ENCODE measurements at places on chromosomes 11 and 22.
A peak's percentile ranks its signal among the peaks of the same experiment; 100 is the strongest.

GRCh38 chr11:105867742-105868141, 154.3 kb downstream of the MSANTD4 start:
- DNase-seq, result no peak

DNA sequence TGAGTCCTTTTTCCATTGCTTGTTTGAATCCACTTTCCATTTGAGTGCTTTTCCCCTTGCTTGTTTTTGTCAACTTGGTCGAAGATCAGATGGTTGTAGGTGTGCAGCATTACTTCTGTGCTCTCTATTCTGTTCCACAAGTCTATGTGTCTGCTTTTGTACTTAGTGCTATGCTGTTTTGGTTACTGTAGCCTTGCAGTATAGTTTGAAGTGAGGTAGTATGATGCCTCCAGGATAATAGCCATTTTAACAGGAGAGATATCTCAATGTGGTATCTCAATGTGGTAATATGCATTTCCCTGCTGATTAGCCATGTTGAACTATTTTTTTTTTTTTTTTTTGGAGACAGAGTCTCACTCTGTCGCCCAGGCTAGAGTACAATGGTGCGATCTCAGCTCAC, 16.7 kb downstream of the ACRV1 start:
- DNase-seq, result no peak

DNA sequence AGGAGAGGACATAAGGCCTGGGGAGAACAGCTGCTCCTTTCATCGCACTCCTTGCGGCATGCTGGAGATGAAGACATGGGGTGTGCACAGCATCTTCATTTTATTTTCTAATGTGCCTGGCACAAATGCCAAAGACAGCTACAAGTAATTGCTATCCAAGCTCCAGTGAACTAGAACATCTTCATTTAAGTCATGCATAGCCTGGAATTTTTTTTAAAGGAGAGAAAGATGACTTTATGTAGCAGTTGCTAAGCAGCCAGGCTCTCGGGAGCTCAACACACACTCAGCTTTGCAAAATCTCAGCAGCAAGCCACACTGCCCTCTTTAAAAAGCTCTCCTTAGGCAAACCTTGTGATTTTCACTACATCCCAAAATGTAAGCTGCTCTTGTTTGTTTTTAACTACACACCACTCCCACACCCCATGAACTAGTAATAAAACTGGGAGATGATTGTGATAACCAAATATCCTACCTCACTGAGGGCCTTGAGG, 164.5 kb upstream of the POU2AF2 start:
- DNase-seq, result no peak

GRCh38 chr11:65115361-65116082, 2.0 kb downstream of the ZNHIT2 start:
- no peak for DNase-seq

DNA sequence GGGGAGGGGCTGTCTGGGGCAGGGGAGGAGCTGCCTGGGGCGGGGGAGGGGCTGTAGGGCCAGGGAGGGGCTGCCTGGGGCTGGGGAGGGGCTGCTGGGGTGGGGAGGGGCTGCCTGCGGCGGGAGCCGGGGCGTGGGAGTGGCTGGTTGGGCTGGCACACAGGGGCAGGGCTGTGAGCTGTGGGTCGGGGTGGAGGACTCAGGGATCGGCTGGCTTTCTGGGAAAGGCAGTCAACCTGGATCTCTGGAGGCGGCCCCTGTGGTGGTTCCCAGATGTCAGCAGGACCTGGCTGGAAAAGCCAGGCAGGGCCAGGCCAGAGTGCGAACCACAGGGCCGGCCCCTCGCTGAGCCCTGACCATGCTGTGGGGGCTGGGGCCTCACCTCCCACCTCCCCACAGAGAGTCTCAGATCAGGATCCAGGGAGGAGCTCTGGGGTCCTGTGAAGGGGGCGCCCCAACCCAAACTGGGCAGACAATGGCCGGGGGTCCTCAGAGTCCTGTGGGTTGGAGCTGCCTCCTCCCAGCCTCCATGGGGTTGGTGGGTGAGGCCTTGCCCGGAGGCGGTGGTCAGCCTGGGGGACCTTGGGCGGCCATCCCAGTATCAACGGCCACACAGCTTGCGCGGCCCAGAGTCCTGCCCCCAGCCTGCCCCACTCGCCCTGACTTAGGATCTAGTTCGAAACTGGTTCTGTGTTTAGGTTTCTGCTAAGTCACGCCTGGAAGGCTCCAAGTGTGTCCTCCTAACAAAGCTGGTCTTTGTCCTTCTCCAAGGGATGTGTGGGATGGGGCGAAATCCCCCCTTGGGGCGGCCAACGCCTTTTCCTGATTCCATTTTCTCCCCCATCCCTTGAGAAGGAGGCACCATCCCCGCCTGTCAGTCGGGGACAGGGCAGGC, 1.9 kb downstream of the MUC5B start:
- no peak for DNase-seq

- peak; percentile 47 for DNase-seq
Observed at GRCh38 chr11:76602431-76602861, 68.1 kb downstream of the LRRC32 start.

DNA sequence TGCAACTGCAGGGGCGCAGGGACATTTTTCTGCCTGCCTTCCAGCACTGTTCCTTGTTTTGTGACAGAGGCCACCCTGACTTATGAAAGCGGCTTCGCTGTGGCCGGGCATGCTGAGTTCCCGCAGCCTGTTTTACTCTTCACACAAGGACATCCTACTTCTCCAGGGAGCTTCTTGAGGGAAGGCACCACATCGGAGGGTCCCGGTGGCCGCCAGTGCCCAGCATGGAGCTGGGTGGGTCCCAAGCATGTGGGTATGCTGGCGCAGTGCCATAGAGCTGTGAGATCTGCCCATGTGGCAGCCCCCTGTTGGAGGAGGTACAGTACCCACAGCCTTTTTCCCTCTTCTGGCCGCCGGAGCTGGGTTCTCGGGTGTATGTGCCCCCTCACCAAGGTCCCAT, 136.1 kb downstream of the GRIK4 start:
- no peak for DNase-seq

DNA sequence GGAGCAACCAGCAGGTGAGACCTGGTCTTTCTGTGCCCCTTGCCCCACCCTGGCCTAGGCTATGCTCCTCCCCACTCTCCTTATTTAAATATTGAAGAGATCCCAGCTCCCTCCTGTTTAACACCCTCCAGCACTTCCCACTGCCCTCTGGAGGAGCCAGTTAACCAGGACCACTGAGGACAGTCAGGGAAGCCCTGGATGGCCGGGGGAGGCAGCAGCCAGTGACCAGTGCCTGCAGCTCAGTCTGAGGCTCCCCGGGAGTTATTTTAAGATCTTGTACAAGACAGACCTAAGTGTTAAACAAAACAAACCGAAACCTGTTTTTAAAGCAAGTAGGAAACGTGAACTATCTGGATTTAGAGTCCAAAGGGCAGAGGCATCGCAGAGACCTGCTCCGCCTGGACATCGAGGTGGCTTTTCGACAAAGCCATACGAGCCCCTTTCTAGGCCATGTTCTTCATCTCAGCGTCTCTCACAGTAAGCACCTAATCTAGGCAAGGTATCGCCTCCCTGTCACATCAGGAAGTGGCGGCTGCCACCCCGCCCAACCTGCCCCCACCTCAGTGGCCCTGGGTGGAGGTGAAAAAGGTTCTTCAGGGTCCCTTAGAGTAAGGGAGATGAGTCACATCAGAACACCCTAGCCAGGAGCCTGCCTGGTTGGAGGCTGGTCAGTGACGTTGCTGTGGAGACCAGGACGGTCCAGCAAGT, 35.2 kb downstream of the TRMU start:
- DNase-seq, result peak; percentile 65

DNA sequence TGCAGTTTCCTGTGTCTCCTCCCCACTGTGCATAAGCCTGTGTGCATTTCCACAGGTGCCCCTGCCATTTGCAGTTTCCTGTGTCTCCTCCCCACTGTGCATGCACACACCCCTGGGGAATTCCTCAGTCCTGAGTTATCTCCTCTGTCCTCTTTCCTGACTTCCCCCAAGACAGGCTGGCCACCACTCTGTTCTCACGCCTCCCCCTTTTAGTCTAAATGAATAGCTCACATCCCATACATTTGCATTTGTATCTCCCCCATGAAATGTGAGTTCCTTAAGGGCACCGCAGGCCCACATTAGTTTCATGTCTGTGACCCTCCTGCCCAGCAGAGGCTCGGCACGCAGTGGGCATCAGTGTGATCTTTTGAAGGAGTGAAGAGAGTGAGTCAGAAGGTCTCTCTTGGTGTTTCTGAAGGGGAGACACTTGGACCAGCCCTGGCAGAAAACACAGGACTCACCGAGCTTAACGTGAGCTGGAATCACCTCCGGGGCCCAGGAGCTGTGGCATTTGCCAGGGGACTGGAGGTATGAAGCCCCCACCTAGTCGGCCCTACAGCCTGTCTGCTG, 6.2 kb downstream of the LRRC74B start:
- no peak for DNase-seq

DNA sequence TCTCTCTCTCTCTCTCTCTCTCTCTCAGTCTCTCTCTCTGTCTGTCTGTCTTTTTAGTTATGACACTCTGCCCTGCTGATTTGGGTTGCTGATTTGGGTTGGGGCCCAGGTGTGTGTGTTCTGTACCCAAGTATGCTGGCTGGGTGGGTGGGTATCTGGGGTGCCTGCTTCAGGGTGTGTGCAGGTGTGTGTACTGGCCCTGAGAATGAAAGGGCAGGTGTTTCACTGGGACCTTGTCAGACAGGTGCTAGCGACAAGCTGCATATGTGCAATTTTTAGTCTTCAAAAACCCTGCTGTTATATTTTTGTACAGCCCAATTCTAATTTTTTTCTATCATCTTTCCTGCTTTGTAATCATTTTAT, 943 bp downstream of the CSF2RB start:
- DNase-seq, result no peak

DNA sequence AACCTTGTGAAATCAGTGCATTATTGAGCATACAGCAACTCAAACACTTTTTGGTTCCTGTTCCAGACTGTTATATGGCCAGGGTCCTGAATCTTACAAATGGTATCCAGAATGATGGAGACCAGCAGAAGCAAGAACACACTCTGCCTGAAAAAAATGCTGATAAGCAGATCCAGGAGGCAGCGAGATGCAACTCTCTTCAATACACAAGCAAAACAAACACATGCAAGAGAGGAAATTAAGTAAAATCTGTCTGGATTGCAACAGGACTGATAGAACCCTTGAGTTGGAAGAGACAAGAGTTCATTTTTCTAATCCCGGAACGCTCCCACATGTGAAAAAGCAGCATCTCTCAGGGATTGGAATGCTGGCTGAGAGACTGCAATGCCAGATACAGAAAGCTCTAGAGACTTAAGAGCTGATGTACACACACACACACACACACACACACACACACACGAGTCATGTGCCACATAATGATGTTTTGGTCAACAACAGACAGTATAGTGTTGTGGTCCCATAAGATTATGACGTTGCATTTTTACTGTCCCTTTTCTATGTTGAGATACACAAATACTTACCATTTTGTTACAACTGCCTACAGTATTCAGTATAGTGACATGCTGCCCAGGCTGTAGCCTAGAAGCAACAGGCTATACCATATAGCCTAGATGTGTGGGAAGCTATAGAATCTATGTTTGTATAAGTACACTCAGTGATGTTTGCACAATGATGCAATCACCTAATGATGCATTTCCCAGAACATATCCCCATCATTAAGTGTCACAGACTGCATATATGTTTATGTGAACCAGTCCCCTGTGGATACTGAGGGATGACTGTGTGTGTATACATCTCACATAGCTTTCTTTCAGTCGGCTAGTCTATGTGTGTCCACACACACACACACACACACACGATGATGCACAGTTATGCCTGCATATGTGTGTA, 406.6 kb downstream of the LARGE1 start:
- DNase-seq, result no peak

- no peak for DNase-seq
Observed at GRCh38 chr11:47797633-47798032, 30.5 kb upstream of the FNBP4 start.

DNA sequence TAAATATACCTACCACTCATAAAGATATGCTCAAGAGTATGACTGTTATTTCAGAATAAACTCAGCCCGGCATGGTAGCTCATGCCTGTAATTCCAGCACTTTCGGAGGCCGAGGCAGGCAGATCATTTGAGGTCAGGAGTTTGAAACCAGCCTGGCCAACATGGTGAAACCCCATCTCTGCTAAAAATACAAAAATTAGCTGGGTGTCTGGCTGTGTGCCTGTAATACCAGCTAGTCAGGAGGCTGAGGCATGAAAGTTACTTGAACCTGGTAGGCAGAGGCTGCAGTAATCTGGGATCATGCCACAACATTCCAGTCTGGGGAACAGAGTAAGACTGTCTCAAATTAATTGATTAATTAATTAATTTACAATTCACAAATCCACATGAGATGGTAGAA, 208.2 kb upstream of the PDGFD start:
- DNase-seq, result no peak

- no peak for DNase-seq
Observed at GRCh38 chr11:90722552-90723190, 499.8 kb upstream of the CHORDC1 start.

GRCh38 chr11:46277313-46277621, 195 bp upstream of the CREB3L1 start:
- DNase-seq, result no peak

- no peak for DNase-seq
Observed at GRCh38 chr11:11027288-11027687, 169.4 kb upstream of the ZBED5 start.

DNA sequence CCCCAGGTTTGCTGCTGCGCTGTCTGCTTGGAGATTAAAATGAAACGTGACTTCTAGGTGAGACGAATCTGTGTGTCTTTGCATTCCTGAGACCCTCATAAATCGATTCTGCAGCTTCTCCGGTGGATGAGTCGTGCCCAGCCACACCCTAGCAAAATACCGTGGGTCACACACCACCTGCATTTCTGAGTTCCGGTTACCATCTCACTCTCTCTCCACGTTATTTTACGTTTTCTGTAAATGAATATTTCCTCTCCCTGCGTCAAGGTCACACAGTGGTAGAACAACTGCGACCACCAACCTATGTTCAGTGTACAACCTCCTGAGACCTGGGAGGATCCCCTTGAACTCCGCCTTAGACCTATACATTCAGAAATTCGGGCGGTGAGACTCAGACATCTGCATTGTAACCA, 1.1 kb downstream of the YWHAH start:
- no peak for DNase-seq

DNA sequence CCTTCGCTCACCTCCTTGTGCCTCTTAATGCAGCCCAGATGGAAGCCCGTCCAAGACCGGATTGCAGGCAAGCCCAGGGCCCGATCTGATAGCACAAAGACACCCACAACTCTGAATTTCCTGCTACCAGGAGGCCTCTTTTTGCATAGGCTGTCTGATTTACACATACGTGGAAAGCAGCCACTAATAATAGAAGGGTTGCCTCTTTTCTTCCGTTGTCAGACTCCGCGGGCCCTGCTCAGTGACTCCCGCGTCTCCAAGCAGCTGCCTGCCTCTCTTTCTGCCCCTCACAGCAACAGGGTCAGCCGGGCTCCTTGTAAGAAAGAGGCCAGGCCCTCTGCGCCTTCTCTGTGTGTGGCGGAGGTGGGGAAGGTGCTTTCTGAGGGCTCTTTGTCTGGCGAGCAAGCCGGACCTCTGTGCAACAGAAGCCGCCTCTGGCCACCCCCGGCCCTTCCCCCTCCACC, 26.7 kb downstream of the FLI1 start:
- peak; percentile 81 for DNase-seq

Measured in activated CD8-positive, alpha-beta memory T cell treated with anti-CD3 and anti-CD28 coated beads for 24 hours (primary cell).